Activated CD4-positive, alpha-beta T cell treated with anti-CD3 and anti-CD28 coated beads, Interleukin-2, amount 50 U/mL, for 4 hours (primary cell): ENCODE measurements at places on chromosomes 4 and X.

DNA sequence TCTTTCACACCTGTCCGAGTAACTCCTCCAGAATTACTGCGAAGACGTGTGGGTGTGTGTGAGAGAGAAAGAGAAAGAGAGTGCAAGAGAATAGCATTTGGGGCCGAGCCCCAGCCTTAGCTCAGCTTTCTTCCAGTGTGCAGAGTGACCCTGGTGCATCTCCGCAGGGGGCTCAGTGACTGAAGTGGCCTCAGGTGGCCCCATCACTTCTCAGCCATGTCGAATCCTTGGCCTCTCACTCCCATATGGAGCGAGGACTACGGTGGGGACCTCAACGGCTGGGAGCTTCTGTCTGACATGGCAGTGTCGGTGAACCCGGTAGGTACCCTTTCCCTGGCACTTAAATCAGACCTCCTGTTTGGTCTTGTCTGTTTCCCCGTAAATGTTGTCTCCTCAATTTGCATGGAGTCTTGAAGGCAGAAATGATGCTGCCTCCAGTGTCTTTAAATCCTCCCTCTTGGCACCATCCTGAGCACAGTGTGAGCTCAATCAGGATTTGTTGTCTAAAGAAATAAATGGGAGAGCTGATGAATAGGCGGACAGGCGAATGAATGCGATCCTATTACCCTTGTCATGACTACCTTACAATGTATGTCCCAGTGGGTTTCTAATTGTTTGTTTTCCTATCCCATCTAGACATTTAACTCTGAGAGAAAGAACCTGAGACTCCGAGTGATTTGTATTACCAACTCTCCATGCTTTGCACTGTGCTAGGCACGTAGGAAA is 305.9 kb downstream of the AFF2 start:
- DNase-seq: no peak

- no peak for DNase-seq
Measured at GRCh38 chr4:28373191-28373590, 1512.5 kb downstream of the STIM2 start.

GRCh38 chr4:181877329-181877848 is 365.8 kb upstream of the TENM3 start:
- no peak for DNase-seq

DNA sequence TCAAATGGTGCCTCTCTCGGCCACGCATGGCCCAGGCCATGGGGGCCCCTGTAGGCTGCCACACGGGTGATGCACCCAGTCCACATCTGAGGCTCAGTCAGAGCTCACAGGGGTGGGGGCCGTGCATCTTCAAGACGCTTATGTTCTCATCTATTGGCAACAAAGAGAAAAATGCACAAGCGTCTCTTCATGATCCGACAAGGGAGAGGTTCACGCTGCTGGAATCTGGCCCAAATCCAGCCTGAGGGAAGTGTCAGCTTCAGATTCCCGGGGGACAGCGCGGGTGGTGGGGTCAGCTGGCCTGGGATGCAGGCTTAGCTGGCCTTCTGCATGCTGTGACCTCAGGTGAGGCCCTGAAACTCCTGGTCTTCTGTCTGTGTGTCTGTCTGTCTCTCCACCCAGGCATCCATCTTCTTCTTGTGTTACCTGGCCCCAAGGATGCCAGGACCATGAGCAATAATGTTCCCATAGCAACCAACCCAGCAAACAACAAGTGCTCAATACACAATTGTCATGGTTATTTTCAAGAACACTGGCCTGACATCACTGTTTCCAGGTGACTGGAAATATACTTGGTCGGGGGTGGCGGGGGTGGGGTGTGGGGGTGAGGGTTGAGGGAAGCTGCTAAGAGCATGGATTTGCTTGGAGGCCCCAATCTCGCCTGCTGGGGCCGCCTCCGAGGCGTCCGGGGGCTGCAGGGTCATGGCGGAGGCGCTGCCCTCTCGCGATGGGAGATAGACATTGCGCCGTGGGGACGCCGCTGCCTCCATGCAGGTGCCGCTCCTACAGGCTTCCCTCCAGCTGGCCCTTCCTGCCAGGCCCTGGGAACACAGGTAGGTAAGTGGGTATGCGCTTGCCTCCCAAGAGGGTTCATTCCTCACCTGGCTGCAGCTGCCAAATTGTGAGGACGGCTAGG is 48.3 kb downstream of the ABLIM2 start:
- DNase-seq: no peak

DNA sequence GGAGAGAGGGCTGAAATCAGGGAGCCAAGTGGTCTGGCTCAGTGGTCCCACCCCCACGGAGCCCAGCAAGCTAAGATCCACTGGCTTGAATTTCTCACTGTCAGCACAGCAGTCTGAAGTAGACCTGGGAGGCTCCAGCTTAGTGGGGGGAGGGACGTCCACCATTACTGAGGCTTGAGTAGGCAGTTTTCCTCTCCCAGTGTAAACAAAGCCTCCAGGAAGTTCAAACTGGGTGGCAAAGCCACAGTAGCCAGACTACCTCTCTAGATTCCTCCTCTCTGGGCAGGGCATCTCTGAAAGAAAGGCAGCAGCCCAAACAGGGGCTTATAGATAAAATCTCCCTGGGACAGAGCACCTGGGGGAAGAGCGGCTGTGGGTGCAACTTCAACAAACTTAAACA is 88.1 kb downstream of the NPFFR2 start:
- DNase-seq: no peak

GRCh38 chrX:3950373-3950772 is 236.9 kb upstream of the PRKX start:
- no peak for DNase-seq

GRCh38 chr4:8296491-8296890 is 26.9 kb downstream of the HTRA3 start:
- no peak for DNase-seq

- no peak for DNase-seq
Measured at GRCh38 chr4:25370242-25370641, 6.8 kb upstream of the ANAPC4 start.

GRCh38 chr4:58809948-58810347 is 1699.8 kb upstream of the IGFBP7 start:
- no peak for DNase-seq

DNA sequence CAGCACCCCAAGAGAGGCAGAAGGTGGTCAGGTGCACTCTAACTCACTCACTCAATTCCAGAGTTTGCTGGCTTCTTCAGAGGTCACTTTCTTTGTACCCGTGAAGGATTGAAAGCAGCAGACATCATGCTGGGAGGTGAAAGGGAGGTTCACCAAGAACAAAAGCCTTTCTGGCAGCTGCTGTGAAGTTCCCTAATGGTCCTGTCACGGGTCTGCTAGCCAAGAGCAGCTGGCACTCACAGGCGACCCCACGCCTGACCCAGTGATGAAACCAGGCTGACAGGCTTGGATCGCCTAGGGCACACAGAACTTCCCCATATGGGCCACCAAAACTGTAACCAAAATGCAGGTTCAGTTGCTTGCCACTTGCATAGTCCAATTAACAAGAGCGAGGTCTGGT is 11.8 kb downstream of the NUDT11 start:
- no peak for DNase-seq

- no peak for DNase-seq
Measured at GRCh38 chr4:54229631-54230483, 764 bp downstream of the PDGFRA start.

DNA sequence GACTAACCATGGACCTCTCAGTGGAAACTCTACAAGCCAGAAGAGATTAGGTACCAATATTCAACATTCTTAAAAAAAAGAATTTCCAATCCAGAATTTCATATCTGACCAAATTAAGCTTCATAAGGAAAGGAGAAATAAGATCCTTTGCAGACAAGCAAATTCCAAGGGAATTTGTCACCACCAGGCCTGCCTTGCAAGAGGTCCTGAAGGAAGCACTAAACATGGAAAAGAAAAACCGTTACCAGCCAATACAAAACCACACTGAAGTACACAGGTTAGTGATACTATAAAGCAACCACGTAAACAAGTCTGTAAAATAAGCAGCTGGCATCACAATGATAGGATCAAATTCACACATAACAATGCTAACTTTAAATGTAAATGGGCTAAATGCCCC is 156.6 kb downstream of the FAM13A start:
- DNase-seq: no peak

DNA sequence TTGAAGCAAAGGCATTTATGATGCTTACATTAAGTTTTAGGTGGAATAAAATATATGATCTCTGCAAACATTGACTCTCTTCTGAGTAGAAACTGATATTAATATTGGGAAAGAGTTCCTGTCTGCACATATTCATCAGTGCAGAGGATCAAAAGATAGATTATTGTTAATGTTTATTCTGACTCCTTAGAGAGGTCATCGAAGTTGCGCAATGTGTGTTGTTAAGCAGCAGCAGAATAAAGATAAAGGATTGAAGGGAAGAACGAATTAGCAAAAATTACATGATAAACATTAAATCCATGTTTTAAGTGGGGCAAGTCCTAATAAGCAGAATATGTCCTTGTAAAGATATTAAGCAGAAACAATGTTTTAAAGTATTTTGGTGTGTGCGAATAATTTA is 72.6 kb upstream of the MBNL3 start:
- no peak for DNase-seq

- DNase-seq: no peak
Measured at GRCh38 chrX:38138900-38139299, 81.8 kb downstream of the SRPX start.

DNA sequence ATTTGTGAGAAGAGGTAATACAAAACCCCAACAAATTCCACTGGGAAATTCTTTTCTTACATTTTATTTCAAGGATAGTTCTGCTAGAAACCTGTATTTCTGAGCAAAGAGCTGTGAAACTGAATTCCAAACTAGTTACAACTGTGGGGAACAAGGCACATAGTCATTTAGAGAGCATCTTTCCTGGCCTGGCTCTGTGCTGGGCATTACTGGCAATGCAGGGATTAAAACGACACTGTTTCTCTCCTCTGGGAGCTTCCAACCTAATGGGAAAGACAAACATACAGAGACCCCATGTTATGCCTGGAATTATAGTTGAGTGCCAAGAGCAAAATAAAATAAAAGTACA is 36.5 kb downstream of the SUPT20HL1 start:
- no peak for DNase-seq

DNA sequence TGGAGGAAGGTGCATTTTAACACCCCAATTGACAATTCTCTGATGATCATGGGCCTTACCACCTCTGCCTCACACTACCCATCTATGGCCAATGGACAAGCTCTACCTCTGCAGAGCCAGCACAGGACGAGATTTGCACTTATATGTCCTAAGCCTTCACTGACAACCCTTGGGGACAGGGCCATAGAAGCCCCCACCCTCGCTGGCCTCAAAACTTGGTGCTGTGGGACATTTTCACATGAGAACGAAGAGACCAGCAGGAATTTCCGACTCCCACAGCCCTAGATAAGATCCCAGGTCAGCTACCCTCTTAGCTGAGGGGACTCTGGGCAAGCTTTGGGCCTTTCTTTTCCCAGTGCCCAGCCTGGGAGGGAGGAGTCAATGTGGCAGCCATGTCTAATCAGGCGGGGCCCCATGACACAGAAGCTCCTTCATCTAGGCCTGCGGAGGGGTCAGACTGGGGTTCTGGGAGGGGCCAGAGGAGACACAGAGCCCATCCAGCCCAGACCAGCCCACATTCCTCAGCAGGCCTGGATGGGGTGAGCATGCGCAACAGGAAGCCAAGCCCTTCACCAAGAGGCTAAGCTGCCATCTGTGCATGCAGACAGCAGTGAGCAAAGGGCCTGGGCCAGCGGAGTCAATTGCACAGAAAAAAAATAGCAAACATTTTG is 12.1 kb downstream of the PJA1 start:
- DNase-seq: no peak

GRCh38 chrX:43175434-43175833 is 397.5 kb upstream of the PPP1R2C start:
- DNase-seq: no peak

DNA sequence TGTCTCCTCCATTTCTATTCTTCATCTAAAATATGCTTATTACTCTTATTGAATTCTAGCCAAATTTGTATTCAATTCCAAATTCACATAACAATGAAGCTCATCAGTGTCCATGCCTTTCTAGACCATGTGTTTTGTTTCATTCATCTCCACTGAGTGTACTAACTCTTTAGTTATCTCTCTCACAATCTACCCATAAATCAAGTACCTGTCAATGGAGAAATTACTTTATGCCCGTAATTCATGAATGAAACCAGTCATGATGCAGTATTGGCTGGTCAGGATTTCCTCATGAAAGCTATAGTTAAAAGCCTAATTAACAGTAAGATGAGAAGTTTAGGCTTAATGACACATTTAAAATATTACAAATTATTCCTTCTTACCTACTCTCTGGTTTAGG is 12.2 kb upstream of the TMPRSS11F start:
- DNase-seq: no peak

DNA sequence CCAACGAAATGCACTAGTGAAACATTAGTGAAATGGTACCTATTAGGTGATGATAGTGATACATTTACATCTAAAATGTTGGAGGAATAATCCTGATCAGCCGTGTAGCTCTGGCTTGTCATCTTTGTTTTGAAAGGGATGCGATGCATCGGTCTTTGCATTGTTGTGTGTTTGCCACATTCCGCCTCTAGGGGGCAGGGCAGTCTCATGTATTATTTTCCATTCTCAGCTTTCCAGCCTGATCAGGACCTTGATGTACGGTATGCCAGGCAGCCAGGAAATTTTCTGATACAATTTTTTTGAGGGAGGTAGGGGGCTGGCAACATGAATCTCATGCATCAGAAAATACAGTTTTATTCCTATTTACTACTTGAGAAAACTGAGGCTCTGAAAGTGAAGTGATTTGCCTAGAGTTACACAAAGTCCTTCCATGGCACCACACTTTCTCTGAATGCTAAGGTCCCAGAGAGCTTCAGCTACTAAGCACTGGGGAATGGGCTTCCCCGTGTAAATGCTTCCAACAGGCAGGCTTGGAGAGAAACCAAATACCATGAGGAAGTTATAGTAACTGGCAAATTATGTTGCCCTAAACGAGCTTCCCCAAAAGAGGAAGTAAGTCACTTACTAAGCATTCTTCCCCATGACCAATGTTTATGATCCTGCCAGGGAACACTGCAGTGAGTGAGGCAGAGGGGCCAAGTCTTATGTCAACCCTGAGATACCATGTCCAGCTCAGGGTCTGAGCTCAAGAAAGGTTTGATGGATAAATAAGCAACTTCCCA is 31.8 kb upstream of the IQSEC2 start:
- DNase-seq: peak; percentile 55

GRCh38 chr4:42703813-42704212 is 46.9 kb upstream of the ATP8A1 start:
- no peak for DNase-seq

DNA sequence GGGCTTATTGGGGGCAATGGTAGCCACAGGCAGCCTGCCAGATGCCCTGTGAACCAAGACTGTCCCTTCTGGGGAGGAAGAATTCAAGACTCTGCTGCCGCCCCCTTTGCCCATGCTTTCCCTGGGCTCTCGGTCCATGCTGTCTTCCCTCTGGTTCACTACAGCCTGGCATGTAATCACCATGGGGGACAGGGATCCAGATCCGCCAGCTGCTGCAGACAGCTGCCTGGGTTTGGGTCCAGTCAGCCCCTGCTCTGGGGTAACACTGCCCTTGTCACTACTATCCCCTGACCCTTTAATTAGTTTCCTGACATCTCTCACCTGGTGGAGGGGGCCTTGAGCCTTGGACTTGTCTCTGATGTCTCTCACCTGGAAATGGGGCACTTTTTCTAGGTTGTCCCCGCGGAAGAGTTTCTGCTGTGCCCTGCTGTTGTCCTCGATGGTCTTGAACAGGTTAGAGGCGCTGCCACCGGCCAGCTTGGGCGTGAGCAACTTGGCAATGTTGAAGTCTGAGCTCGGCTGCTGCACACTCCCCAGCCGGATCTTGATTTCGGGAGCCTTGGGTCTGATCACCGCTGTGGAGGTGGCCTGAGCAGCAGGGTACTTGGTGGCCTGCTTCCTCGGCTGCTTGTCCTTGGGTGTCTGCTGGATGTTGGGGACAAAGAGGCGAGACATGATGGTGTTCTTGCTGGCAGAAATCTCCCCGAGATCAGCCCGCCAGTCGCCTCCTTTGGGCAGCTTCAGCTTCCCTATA is 6.4 kb downstream of the C4orf54 start:
- no peak for DNase-seq

GRCh38 chrX:72037601-72038000 is 94.1 kb downstream of the RTL5 start:
- DNase-seq: no peak
